Stimulated activated CD4-positive, alpha-beta T cell treated with anti-CD3 and anti-CD28 coated beads, Interleukin-1b, Interleukin-23, amount 100 ng/mL, for 1 hour (primary cell): ENCODE measurements at places on chromosomes 2 and 18.

- DNase-seq = no peak
Measured at GRCh38 chr2:107466241-107466640, 360.5 kb upstream of the RGPD4 start.

- DNase-seq = no peak
Measured at GRCh38 chr2:204791230-204791629, 246.0 kb downstream of the PARD3B start.

DNA sequence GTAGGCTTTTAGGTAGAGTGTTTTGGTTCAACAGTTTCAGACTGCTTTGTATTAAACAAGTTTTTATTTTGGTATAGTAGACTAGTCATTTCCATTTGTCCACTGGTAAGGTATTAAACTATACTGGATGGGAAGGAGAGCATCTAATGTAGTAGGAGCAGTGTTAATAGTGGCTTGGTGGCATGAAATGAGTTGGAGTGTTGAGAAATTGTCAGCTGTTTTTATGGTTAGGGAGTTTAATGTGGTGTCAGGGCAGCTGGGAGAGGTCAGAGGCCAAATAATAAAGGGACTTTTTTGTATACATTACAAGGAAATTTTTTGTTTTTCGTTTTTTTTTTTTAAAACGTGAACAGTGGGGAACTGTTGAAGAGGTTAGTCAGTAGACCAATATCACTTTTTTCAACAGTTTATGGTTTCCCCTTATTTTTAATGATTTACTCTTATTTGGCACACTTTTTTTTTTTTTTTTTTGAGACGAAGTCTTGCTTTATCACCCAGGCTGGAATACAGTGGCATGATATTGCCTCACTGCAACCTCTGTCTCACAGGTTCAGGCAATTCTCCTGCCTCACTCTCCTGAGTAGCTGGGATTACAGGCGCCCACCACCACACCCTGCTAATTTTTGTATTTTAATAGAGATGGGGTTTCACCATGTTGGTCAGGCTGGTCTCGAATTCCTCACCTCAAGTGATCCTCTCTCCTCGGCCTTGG, 21.2 kb downstream of the ACTR3 start:
- DNase-seq = no peak

DNA sequence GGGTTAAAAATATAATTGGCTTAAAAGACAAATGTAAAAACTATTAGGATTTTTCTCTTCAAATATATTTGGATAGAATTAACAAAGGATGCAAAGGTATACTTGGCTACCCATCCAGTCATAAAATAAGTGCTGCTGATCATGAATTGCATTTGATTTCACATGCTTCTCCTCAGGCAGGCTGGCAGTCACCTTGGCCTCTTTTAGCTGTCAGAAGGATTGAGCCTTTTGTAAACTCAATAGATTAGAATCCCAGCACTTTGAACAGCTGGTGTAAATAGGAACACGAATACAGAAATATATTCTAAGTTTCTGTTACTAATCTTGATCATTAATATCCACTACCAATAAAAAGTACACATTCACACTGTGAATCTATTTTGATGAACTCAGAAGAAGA, 169.4 kb upstream of the UNC80 start:
- DNase-seq = no peak

DNA sequence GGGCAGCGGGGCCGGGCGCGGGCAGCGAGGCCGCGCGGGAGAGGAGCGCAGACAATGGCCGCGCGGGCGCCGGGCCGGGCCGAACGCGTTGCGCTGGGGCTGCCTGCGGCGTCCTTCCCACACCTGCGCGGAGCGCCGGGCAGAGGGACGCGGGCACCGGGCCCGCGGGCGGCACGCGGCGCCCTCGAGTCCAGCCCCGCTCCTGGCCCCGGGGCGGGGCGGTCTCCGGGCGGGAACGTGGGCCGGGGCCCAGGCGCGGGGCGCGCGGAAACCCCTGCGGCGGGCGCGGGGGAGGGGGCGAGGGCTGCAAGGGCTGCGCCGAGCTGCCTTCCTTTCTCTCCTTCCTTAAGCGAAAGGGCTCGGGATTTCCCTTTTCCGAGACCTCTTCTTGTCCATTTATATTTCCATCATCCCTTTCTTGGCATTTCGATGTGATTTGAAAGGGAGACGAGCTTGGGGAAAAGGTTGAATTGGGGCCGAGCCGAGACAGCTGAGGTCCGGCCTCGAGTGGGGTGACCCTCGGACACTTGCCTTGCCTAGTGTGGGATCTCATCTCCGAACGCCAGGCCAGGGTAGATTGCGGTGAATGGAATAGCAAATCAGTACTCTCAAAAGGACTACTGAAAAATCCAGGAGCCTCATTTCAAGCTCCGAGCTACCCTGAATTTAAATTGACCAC, 676 bp downstream of the KLHL23 start:
- no peak for DNase-seq

DNA sequence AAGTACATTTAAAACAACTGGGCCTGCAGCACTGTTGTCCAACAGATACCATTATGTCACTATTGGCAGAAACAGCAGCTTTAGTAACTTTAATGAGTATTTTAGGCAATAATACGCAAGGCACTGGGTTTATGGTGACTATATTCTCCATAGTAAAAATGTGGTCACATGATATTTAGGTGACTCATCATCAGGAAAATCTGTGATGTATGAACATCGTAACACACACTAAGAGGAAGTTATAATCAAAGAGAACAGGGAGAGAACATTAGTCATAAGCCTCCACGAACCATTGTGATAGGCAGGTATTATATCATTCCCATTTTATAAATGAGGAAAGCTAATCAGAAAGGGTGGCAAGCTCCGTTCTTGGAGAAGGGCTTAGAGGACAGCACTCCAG, 36.9 kb downstream of the RAPH1 start:
- no peak for DNase-seq

GRCh38 chr2:238457927-238458324, 31.2 kb downstream of the ASB1 start:
- no peak for DNase-seq

- peak; percentile 29 for DNase-seq
Measured at GRCh38 chr2:172427990-172428831, 825 bp downstream of the ITGA6 start.

- no peak for DNase-seq
Measured at GRCh38 chr2:33513480-33513879, 37.0 kb downstream of the RASGRP3 start.

DNA sequence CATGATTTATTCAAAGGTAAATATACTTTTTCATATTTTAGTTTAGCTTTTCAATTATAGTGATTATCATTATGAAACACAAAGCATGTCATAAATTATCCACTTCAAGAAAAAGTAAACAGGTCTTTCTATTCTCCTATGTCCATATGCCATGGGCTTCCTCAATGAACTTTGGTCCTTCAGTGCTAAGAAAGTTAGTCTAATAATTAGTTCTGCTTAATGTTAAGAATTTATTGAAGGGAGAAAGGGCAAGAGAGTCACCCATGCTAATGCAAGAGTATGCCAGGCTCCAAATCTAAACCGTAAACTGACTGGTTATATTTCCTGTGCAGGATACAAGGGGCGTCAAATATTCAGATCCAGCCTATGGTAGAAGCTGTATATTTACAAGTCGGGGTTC, 96.2 kb downstream of the GORASP2 start:
- no peak for DNase-seq
